ENCODE measurements at places on chromosomes 13 and 19.

GRCh38 chr19:54141356-54141755 lies 3.8 kb downstream of the CNOT3 start:
- DNase-seq: no peak

- no peak for DNase-seq
These were observed 475.7 kb downstream of the UQCRFS1 start for GRCh38 chr19:28737021-28737895.

DNA sequence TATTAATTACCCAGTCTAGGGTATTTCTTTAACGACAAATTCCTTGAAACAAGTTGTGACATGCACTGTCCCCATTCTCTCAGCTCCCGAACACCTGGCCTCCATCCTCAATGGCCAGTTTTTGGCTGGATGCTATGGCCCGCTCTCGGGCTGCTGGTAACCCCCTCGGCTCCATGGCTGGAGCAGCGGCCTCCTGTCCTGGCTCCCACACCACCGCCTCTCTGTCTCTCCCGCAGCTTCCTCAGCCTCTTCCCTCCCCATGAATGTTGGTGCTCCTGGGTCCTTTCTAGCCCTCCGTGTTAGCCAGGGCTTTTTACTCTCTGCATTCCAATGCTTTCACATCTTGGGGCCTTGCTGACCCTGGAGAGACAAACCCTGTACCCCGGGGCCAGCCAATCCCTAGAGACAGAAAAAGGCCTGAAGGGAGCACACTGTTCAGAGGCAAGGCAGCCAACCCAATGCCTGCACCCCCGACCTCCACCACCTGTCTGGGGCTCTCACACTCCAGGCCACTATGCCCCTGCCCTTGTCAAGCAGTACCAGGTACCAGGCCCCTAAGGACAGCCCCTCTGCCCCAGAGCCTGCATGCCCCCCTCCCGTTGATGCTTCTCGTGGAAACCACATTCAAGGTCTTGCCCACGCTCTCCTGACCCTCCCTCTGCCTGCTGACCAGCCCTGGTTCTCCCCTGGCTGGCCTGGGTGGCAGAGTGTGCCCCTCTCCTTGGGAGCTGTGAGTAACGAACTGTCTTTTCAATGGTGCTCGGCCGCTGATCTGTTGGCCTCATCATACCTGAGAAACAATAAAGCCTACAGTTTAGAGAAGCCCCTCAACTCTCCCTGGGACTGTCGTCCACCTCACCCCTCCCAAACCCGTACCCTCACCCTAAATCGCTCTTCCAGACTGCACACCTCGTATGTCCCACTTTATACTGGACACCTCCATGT lies 86.9 kb upstream of the GPR183 start:
- no peak for DNase-seq

DNA sequence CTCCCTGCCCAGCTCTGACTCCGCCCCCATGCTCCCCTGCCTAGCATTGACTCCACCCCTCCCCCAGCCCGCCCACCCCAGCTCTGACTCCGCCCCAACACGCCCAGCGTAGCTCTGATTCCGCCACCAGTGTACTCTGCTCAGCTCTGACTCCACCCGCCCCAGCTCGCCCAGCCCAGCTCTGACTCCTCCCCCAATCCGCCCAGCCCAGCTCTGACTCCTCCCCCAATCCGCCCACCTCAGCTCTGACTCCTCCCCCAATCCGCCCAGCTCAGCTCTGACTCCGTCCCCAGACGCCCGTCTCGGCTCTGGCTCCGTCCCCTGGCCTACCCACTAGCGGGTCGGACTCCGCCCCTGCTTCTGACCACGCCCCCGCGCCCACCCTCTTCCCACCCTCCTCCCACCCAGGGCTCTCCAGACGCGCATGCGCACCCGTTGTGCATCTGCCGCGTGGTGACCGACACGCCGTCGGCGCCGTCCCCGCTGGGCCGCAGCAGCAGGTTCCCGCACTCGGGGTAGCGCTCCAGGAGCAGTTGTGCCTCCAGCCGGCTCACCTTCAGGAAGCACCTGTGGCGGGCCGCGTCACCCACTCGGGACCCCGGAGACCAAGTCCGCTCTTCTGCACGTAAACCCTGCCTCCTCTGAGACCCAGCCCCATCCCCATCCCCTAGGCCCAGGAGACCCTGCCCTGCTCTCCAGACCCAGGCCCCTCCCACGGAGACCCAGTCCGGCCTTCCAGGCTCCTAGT lies 10.2 kb downstream of the STAP2 start:
- peak; percentile 91 for DNase-seq

DNA sequence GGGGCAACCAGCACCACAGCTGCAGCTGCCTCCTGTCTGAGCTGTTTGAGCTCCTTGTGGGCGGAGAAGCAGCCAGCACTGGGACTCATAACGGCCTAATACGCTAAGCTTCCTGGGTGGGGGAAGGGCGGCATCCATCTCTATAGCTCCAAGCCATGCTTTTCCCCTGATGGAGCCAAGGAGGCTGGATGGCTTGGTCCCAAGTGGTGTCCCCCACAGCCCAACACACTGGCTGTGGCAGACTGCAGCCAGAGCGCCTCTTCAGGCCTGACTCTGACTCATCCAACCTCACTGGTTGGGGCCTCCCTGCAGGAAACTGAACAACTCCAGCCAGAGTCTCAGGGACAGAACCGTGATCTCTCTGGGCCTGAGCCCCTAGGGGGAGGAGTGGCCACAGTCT lies 537.3 kb downstream of the SUCLA2 start:
- no peak for DNase-seq

DNA sequence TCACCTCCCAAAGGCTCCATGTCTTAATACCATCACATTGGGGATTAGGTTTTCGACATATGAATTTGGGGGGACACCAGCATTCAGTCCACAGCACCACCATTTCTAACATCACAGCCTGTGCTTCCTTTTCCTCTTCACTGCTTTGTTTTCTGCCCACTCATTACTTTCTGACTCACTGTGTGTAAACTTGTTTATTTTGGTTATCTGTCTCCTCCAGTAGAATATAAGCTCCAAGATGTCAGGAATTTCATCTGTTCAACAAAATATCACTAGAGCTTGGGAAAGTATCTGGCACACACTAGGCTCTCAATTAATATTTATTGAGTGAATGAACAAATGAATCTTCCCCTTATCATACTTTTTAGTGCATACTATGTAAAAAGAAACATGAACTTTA lies 152.0 kb downstream of the NUFIP1 start:
- DNase-seq: no peak

DNA sequence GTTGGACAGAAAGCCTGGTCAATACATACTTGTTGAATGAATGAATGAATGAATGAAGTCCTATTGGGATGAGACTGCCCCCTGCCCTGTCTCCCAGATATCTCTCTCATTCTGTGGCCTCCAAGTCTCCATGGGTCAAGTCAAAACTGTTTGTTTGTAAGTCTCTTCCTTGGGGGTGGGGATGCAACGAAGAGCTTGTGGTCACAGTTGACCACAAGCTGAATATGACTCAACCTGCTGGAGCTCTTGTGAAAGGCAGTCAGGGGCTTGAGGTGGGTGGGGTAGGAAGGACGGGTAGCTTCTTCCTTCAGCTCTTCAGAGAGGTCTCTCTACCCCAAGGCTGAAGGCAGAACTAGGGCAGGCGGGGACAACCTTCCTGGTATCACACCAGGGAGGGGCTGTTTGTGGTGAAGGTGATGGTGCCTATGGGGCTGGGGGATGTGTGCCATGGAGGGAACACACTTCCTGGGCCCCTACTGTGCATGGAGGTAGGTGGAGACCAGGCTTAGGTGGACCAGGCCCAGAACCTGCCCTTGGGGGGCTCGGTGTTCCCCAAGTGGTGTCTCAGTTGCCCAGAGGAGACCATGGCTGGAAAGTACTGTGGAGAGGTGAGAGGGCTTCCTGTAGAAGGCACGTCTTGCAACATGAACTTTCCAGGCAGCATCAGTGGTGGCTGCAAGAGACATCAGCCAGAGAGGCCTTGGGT lies 8.0 kb downstream of the MYO1F start:
- peak; percentile 47 for DNase-seq

- DNase-seq: no peak
These were observed 2284.7 kb upstream of the PCDH20 start for GRCh38 chr13:63700350-63700749.

GRCh38 chr13:51584731-51585672 lies 740 bp downstream of the WDFY2 start:
- peak; percentile 55 for DNase-seq

DNA sequence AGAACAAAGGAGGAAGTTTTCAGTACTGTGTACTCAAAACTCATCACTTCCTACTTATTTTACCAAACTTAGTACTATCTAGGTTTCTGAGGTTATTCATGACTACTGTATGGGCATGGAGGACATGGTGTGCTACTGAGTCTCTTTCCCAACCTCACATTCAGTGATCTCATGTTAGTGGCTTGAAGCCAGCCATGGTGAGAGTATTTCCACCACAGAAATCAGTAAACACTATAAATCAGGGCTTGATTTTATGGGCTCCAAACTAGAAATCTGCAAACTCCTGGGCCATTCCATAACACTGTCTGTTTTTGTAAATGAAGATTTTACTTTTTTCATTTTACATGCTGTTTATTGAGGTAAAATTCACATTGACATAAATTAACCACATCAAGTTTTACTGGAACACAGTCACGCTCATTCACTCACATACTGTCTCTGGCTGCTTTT lies 19.7 kb downstream of the MED26 start:
- no peak for DNase-seq

GRCh38 chr19:55535965-55536350 lies 975 bp downstream of the SBK2 start:
- DNase-seq: no peak

- no peak for DNase-seq
These were observed 207.5 kb downstream of the KCNRG start for GRCh38 chr13:50222569-50223332.

DNA sequence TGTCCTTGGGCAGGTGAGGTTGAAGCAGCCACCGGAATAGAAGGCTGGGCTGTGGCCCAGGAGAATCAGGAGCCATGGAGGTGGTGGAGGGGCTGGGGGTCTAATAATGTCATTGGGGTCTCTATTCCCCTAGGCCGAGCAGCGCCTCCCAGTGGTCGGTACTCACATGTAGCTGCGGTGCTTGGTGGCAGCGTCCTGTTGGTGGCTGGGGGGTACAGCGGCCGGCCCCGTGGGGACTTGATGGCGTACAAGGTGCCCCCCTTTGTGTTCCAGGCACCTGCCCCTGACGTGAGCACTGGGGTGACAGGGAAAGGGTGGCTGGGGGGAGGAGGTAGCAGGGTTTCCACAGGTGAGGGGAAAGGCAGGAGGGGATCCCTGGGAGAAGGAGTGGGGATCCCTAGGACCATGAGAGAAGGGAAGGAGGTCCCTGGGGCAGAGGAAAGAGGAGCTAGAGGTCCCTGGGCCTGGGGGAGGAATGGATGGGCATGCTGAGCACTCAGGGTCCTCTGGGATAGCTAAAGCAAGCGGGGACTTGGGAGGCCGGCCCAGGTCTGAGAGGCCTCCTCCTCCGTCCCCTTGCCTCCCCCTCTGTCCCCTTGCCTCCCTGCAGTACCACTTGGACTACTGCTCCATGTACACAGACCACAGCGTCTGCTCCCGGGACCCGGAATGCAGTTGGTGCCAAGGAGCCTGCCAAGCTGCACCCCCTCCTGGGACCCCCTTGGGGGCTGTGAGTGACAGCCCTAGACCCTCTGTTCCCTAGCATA lies 18.1 kb downstream of the MEGF8 start:
- DNase-seq: no peak

DNA sequence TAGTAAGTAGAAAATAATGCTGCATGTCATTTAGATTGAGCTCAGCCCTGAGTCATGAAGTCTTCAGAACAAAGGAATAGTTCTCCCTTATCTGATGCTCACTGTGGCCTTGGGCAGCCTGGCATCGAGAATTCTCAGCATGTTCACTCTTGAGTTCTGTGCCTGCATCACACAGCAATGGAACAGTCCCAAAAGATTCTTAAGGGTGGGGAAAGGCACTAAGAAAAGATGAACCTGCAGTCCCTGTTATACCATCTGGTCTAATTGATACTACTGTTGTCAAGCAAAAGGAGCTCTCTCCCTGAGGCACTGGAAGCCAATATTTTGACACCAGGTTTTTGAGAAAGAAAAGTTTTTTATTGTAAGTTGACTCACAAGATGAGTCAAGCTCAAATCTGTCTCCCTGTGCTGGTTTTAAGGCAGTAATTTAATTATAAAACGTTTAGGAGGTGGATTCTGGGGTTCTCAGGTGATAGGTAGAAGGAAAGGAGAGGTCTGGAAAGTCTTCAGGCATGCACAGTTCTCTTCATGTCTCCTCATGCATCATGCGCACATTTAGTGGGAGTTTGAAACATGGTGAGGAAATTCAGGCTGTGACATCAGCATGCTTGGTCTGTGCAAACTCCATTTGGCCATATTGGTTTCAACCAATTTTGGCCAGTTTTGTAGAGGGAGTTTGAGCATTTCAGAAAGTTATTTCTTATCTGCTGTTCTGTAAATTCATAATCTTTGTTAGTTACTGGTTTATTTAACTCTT lies 38.1 kb upstream of the ZNF766 start:
- no peak for DNase-seq

- no peak for DNase-seq
These were observed 12.9 kb downstream of the SIGLECL1 start for GRCh38 chr19:51263808-51264207.
